ENCODE measurements at places on chromosomes 5 and 9.

DNA sequence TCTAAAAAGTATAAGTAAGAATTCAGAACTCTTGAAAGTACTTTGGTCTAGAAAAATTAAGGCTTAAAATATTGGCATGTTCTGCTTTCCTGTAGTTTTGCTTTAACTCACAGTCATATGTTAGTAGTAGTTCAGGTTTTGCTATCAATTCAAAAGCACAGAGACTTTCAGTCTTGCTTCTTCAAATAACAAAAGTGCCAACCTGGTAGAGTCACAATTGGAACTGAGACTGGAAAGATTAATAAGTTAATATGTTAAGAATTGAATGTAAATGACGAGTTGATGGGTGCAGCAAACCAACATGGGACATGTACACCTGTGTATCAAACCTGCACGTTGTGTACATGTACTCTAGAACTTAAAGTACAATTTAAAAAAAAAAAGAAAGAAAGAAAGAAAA is 822.3 kb downstream of the MTRR start:
- DNase-seq = no peak

DNA sequence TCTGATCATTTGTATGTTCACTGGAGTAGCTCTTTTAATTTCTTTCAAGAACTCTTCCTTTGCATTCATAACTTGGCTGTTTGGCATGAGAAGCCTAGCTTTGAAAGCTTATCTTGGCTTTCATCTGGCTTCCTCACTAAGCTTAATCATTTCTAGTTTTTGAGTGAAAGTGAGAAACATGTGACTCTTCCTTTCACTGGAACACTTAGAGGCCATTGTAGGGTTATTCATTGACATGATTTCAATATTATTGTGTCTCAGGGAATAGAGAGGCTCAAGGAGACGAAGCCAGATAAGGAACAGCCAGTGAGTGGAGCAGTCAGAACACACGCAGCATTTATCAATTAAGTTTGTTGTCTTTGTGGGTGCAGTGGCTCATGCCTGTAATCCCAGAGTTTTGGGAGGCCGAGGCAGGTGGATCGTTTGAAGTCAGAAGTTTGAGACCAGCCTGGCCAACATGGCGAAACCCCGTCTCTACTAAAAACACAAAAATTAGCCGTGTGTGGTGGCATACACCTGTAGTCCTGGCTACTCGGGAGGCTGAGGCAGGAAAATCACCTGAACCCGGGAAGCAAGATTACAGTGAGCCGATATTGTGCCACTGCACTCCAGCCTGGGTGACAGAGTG is 98.3 kb downstream of the UGCG start:
- no peak for DNase-seq

- DNase-seq = peak; percentile 87
Measured at GRCh38 chr5:157651623-157652376, 438 bp downstream of the SOX30 start.

GRCh38 chr9:35844628-35845270 is 15.7 kb downstream of the TMEM8B start:
- peak; percentile 58 for DNase-seq

- DNase-seq = no peak
Measured at GRCh38 chr9:92171281-92171680, 56.1 kb upstream of the SPTLC1 start.

DNA sequence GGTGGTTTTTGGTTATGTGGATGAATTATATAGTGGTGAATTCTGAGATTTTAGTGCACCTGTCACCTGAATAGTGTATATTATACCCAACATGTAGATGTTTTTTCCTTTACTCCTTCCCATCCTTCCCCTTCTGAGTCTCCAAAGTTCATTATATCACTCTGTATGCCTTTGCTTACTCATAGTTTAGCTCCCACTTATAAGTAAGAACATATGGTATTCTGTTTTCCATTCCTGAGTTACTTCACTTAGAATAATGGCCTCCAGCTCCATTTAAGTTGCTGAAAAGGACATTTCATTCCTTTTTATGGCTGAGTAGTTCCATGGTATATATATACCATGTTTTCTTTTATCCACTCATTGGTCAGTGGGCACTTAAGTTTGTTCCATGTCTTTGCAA is 161.6 kb upstream of the CD180 start:
- no peak for DNase-seq

DNA sequence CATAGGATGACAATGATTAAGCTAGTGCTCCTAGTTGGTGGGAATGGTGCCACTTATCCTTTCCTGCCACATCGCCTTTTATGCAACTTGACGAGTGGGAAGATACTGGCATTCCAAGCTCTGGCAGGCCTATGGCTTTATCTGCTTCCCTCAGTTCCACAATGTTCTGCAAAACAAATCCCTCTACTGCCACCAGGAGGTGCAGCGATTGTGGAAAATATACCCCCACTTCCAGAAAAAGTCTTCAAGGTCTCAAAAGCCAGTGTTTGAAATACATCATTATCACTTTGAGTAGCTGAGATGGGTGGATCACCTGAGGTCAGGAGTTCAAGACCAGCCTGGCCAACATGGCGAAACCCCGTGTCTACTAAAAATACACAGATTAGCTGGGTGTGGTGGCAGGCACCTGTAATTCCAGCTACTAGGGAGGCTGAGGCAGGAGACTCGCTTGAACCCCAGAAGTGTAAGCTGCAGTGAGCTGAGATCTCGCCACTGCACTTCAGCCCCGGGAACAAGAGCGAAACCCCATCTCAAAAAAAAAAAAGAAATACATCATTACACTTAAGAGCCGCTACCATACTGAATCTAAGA is 3.4 kb downstream of the CLINT1 start:
- peak; percentile 17 for DNase-seq

DNA sequence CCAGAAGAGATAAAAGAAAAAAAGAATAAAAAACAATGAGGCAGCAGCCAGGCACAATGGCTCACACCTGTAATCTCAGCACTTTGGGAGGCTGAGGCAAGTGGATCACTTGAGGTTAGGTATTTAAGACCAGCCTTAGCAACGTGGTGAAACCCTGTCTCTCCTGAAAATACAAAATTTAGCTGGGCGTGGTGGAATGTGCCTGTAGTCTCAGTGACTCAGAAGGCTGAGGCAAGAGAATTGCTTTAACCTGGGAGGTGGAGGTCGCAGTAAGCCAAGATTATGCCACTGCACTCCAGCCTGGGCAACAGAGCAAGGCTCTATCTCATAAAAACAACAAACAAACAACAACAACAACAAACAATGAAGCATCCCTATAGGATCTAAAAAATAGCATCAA is 121.5 kb downstream of the HMHB1 start:
- DNase-seq = no peak

- DNase-seq = no peak
Measured at GRCh38 chr5:176535664-176536131, 1.5 kb downstream of the RNF44 start.

GRCh38 chr5:1037123-1037670 is 28.6 kb downstream of the NKD2 start:
- no peak for DNase-seq

GRCh38 chr5:151157426-151158286 is at the start of gene ANXA6:
Gene ANXA6 (minus strand): TSS chr5:151157779. CDS start chr5:151147901, 9,878 bp downstream.
- peak; percentile 64 for DNase-seq

DNA sequence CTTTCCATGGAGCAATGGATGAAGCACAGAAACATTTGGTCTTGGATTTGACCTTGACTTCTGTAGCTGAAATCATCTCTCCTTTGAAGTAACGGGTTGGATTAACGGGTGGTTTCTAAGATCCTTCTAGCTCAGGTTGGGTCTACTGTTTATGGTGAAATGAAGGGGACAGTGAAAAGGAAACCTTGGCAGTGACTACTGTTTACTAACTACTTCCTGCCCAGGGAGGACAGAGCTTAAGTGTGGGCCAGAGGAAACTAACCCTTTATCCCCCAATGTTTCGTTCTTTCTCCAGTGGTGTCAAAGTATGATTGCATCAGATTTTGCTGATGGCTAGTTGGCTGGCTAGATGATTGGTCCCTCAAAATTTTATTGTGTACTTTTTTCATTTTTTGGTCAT is 22.2 kb downstream of the SKP2 start:
- DNase-seq = no peak

GRCh38 chr9:91418215-91418610 is 5.4 kb downstream of the NFIL3 start:
- DNase-seq = no peak

- peak; percentile 7 for DNase-seq
Measured at GRCh38 chr5:96483878-96484277, 50.8 kb upstream of the PCSK1 start.

DNA sequence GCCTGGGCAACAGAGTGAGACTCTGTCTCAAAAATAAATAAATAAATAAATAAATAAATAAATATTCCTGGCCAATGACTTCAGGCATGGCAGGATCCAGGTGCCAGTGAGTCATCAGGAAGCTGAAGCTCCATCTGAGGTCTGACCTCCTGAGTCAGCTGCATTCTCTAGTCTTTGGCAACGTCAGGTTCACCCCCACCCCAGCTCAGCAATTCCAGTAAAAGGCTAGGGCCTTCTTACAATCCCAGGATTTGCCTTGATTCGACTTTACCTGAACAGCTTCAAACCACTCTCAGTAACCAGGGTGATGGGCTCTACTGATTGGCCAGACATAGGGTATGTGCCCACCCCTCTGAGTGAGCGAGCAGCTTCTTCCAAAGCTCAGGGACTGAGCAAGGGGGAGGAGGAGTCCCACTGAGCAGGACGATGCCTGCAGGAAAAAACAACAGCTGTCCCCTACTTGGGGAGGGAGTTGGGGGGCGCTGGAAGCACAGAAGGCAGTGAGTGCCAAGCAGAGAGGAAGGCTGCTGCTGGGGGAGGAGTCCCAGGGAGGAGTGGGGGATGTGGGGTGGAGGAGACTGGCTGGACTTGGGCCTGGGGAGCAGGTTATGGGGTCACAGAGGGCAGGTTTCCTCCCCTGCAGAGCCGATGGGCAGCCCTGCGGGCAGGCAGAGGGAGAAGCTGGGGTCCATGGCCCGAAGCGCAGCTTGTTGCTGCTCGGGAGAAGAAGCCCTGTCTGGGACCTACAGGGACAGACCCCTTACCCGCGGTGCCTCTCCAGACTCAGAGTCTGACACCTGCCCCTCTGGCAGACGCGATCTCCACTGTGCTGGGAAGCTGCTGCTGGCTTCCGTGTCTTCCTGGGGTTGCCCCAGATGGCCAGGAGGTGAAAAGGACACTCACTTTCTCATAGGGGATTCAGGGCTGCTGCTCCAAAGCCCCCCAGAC is 25.9 kb upstream of the UNC5A start:
- DNase-seq = no peak

DNA sequence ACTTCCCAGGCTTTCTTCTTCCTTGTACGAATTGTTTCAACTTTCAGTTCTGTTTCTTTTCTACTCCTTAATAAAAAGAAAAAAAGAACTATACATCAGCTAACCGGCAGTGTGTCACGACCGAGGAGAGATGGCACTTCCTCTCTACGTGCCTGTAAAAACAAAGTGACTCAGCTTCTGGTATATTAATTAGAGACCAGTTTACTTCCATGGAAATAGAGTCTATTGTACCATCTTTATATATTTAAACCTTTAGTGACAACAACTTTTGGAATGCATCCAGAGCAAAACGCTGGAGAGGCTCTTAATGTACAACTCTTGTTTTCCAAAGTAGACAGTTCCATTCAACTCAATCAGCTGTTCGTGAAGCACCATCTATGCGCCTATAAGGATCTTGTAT is 94.5 kb upstream of the LIFR start:
- DNase-seq = no peak

GRCh38 chr9:18233776-18234445 is 240.0 kb upstream of the ADAMTSL1 start:
- DNase-seq = no peak

- no peak for DNase-seq
Measured at GRCh38 chr9:33168941-33169544, 1.9 kb upstream of the B4GALT1 start.

- no peak for DNase-seq
Measured at GRCh38 chr5:1722877-1723276, 76.8 kb downstream of the MRPL36 start.

DNA sequence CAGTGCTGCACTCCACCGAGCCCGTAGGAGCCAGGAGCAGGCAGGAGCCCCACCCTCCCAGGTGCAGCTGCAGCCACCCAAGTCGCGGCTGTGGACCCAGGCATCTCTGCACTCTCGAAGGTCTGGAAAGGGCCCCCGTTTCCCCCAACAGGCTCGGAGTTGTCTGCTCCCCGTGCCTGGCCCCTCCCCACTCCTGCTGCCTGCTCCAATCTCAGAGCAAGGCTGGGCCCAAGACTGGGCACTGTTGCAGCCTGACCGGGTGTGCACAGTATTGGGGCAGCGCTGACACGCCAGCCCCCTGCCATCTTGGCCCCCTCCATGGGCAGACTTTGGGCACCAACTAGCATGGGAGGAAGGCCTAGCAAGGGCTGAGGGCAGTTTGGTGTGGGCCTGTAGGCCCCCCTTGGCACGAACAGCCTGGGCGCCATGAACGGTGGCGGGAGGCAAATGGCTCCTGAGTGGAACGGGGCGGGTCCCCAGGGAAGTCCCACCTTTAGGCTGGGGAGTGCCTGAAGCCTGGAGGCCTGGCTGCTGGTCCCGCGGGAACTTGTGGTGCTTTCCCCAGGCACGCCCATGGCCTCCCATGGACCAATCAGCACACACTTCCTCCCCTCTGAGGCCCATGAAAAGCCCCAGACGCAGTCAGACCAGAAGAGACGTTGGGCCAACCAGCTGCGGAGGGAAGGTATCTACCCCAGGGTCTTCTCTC is 60.4 kb downstream of the PSAT1 start:
- no peak for DNase-seq

Measured in CD4-positive, alpha-beta T cell treated with Interleukin-10 for 1 hour (primary cell).